ENCODE measurements at places on chromosomes 16 and 17.

GRCh38 chr16:14151256-14152030 is 80.3 kb downstream of the MRTFB start:
- no peak for DNase-seq

- no peak for DNase-seq
Observed at GRCh38 chr16:19524356-19524615, 544 bp downstream of the CCP110 start.

GRCh38 chr16:1712791-1713261 is 6.8 kb downstream of the MAPK8IP3 start:
- DNase-seq: no peak

GRCh38 chr17:55294042-55294751 is 29.4 kb downstream of the HLF start:
- DNase-seq: no peak

DNA sequence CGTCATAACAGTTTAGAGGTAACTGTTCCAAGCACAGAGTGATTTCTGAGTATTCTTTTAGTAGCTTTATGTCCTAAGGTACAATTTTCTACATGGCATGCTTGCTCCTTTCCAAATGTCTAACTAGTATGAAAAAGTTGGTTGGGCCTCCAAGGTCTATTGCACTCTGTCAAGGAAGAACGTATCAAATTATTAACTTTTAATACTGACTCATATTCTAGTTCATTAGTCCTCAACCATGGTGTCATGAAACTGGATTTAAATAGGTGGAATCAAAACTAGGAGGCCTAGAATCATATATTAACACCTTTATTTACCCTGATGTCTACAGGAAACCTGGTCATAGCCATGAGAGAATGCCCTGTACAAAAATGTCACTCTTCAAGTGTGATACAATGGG is 61.4 kb downstream of the STH start:
- DNase-seq: no peak

DNA sequence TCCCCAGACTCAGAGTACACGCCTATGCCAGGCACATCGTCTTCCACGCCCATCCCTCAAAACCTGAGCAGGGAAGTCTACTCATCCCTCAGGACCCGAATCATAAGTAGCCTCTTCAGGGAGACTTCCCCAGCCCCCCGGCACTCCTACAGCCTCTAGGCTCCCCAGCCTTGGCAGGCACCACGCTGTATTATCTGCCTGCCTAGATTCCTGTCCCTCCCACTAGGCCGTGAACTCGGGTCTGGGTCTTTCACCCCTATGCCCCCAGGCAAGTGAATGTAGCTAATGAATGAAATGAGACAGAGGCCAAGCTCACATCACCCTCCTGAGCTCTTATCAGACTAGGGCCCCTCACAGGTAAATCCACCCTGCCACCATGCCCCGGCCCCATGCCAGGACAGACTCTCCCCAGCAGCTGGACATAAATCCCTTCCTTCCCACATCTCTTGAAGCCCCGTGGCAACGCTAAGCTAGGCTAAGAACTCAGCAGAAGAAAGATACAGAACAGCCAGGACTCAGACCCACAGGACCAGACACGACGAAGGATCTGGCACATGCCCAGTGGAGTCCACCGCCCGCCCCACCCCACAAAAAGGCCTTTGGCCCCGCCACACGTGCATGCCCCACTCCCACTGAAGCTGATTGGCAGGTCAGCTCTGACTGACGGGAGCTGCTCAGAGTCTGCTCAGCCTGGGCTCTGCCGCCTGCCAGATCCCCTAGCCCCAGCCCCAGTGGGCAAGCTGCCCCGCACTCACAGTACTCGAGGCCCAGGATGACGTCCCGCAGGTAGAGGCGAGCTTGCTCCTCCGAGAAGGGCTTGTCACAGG is 13.0 kb downstream of the CAMKK1 start:
- no peak for DNase-seq

DNA sequence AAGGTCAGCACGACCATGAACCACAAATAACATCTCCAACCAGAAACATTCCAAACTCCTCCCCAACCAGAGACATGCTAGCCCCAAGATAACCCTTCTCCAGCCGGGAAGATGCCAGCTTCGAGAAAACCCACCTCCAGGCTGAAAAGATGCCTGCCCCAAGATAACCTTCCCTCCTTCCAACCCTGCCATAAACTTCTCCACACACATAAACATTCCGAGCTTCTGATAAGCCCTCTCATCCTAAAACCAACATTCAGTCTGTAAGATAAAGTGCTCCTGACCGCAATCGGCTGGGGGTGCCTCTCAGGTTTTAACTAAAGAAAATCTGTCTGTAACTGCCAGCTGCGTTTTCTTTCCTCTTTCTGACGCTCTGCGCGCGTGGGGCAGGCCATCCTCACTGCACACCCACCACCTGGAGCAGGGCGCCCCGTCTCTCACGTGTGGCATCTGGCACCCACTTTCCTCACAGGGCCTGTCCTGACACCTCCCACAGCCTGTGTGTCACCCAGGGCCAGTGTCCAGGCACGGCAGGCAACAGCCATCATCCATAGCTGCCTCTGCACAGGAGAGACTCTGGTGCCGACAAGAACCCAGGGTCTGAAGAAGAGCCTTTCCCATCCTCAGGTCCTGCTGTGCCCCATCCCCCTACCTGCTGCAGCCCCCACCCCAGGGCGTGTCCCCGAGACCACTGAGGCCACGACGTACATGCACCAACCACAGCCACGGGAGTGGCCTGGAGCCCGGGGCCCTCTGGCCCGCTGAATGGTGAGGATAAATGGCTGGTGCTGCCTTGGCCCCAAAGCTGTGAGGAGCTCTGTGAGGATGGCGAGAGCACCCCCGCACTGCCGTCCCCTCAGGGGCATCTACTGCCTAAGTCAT is 3.7 kb downstream of the TEPSIN start:
- no peak for DNase-seq

DNA sequence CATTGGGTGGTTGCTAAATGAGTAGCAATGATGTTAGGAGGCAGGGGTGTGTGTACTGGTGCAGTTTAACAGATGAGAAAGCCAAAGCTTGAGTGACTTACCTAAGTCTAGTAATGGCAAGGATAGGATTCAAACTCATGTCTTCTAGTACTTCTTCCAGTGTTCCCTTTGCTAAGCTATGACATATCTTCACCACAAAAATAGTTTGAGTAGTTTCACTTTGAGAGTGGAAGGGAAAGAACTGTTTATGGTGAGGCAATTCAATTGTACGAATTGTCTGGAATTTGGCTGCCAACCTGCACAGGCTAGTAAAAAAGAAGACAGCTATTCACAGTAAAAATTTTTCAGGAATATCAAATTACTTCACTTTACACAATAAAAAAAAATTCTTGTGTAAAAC is 138.0 kb downstream of the NLK start:
- no peak for DNase-seq

- no peak for DNase-seq
Observed at GRCh38 chr16:49348408-49349176, 25.0 kb upstream of the C16orf78 start.

DNA sequence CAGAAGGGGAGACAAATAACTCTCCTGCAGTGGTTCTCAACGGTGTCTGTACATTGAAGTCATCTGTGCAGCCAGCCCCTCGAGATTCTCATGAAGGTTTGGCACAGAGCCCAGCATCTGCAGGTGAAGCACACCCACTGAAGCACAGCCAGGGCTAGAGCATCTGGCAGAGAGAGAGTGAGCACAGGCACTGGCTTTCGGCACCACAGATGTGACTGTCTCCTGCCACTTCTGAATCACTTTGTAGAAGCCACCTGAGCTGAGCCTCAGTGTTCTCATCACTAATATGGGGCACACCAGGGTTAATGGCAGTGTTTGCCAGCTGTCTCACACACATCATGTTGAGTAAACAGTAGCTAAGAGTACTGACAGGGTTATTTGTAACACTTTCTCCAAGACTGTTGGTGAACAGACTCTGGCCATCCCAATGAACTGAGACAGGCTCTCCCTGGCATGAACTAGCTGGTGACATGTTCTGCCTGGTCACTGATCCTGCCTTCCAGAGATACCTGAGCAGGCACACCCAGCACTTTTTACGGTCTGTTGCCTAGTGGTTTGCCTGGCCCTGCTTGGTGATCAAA is 10.9 kb downstream of the HSPB9 start:
- DNase-seq: no peak

- DNase-seq: no peak
Observed at GRCh38 chr16:23027386-23027785, 121.9 kb downstream of the USP31 start.

DNA sequence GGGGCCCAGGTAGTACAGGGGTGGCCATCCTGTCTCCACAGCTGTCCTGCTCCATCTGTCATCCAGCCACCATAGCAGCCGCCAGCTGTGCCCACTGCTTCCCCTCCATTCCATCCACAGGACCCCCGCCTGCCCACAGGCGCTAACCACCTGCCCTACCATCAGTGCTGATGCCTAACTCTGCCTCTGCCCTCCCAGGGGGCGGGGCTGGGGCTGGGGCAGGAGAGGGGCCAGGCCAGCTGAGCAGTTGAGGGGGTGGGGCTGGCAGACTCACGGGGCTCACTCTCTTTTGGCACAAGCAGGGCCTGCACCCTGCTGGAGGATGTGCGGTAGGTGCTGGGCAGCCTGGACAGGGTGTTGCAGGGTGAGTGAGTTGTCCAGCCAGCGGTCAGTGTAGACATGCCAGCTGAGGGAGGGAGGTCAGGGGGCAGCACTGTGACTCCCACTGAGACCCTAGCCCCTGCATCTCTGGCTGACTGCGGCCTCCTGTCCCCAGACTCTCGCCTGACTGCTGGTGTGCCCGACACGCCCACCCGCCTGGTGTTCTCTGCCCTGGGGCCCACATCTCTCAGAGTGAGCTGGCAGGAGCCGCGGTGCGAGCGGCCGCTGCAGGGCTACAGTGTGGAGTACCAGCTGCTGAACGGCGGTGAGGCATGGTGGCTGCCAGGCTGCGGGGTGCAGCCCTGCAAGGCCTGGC is 9.6 kb downstream of the GALK1 start:
- no peak for DNase-seq

Measured in upper lobe of right lung (tissue), 1 donor.